ENCODE measurements at places on chromosomes 6 and 20. TPM values are rescaled to one million over a fixed set of nuclear protein-coding genes. Genes with fewer than 3 reads are reported as not detected.

The ADAM33 gene
- 13.4 TPM for total RNA-seq

The ELOVL4 gene
- 0.41 TPM for total RNA-seq

The IL17A gene
- not detected for total RNA-seq

The FOXQ1 gene
- not detected for total RNA-seq

The ATP6V1G2 gene
- 2.2 TPM for total RNA-seq

- DNase-seq: no peak
Measured at GRCh38 chr6:163565140-163565539, 150.6 kb downstream of the QKI start.

DNA sequence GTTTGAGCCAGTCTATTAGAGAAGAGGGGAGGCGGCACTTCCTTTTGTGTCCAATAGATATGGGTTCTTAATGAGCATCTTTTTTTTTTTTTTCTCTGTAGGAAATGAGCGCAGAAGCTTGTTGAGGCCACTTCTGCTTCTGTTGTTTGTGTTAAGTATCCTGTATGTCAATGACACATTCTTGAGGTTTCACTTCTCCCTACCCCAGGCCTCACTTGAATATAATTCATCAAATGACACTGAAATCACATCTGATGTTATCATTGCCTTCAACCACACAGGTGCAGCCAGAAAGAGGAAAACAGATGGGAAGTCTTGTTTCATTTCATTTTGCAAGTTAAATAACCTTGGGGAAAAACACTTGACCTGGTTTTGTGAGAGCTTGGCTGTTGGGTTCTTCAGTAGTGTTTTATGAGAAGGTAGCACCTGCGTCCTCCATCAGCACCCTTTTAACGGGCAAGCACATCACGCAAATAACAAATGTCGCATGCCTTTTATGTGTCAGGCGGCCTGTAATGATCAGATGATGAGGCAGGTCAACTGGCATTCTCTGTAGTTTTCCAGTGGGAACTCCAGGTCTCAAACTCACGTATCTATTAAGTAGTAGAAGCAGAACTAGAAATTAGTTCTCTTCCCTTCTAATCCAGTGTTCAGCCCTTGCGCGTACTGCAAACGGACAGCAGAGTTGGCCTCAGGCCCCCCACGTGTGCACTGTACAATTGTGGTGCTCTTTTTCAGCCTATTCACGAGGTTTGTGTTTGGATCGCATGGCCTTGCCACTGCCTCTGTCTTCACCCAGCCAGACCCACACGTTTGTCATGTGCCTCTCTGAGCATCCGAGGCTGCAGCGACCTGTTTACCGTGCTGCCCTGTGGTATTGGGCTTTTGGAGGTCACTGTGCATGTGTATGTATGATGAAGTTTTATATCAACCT, 23.5 kb downstream of the PLEKHG1 start:
- no peak for DNase-seq

- DNase-seq: no peak
Measured at GRCh38 chr20:1214838-1215261, 11.0 kb upstream of the RAD21L1 start.

GRCh38 chr6:41692730-41693129, 42.7 kb downstream of the TFEB start:
- no peak for DNase-seq

DNA sequence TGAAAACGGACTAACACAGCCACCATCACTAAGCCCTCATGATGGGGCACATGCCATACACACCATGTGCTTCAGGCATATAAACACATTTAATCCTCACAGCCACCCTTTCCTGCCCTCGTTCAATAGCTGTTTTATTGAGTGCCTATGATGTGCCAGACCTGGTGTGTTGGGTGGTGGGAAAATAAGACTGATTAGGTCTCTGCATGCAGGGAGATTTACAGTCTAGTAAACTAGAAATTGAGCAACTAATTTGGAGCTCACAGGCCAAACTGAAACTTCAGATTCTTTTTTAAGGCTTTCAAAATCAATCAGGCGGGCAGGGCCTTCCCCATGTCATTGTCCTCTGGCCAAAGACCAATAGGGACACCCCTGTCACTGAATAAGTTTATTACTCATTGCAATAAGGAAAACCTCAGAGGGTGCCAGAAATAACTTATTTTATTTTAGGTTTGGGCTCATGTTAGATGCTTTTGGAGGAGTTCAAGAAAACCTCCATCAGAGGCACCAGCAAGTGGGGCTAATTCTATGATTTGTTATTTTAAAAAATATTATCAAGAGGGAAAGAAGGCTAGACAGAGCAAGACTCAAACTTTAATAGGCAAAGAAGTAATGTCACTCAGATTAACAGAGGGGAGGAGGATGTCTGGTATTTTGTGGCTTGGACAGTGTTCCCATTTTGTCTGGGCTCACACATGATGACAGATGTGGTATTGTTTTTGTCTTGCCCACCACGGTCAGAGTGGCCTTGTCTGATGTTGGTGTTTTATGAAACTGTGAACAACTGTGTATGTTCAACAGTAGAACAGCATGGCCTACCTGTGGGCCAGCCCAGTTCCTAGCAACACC, 12.0 kb downstream of the ZFP64 start:
- no peak for DNase-seq

DNA sequence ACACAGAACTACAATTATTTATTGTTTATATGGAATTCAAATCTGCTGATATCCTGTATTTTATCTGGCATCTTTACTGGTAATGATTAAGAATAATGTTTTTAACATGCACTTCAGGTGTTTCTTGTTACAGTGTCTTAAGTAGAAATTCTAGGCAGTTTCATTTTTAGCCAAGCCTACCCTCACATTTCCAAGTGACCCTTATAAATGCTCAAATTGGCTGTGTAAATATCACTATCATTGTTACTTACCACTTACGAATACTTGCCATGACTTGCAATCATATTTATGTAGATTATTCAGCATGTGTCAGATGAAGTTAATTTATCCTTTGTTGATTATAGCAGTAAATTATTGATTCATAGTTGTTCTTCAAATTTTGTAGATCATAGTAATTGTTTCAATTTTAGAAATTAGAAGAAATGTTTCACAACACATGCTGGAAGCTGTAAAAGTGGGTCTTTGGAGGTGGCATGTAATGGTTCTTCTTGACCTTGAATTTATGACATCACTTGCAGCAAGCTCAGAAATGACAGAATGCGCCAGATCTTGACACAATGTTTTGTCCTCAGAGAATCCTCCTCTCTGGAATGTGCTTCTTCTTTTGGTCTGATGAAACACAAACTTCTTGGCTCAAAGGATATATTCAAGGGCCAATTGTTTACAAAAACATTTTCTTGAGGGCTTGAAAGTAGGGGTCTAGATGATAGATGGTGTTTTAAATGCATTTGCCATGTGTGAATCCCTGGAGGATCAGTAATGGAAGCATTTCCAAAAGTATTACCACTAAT, 471.8 kb downstream of the COL12A1 start:
- no peak for DNase-seq

- DNase-seq: no peak
Measured at GRCh38 chr6:155212106-155212505, 51.7 kb upstream of the CLDN20 start.

- DNase-seq: no peak
Measured at GRCh38 chr6:113488061-113488460, 369.1 kb upstream of the MARCKS start.

- no peak for DNase-seq
Measured at GRCh38 chr6:100163035-100163434, 169.0 kb upstream of the MCHR2 start.

DNA sequence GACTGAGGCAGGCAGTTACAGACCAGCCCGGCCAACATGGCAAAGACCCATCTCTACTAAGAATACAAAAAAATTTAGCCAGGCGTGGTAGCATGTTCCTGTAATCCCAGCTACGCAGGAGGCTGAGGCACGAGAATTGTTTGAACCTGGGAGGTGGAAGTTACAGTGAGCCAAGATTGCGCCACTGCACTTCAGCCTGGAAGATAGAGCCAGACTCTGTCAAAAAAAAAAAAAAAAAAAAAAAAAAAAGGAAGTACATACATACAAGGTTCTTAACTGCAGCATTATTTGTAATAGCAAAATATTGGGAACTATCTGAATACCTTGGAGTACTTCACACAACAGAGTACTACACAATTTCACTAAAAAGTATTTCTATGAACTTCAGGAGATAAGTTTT, 183.5 kb upstream of the OLIG3 start:
- DNase-seq: peak; percentile 73

- no peak for DNase-seq
Measured at GRCh38 chr6:39091220-39091619, 23.8 kb downstream of the SAYSD1 start.

GRCh38 chr6:108180266-108180665, 14.4 kb downstream of the NR2E1 start:
- DNase-seq: no peak

DNA sequence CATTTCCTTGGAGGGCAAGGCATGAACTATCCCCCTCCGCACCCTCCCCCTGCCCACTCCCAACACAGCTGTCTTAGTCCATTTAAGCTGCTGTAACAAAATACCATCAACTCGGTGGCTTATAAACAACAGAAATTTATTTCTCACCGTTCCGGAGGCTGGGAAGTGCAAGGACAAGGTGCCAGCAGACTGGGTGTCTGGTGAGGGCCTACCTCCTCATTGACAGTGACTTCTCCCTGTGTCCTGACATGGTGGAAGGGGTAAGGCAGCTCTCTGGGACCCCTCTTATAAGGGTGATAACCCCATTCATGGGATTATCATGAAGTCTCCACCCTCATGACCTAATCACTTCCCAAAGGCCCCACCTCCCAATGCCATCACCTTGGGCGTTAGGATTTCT, 114.3 kb upstream of the MAFB start:
- DNase-seq: no peak

DNA sequence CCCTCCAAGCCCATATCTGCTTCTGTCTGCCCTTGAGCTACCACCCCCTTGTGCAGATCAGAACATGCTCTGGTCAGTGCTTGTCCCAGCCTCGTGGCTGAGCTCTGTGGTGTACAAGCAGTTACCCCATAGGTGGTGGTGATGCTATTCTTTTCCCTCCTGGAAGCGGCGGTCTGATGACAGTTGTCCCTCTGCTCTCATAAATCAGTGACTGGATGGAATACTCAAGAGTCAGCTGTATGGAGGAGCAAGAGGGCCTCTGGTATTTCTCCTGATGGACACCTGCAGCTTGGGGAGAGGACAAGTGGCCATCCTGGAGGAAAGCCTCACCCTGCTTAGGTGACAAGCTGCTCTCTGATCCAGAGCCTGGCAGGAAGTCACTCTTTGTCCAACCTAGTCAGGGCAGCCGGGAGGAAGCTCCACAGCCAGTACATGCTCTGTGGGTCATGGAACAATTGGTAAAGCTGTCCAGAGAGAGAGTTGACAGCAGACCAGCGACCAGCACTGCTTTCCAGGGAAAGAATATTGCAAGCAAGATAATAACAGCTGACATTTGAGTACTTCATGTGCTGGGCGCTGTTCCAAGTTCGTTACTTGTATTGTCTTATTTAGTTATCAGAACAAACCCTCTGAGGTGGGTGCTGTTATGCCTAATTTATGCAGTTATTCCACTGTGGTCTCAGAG, 47.1 kb downstream of the SCAND1 start:
- no peak for DNase-seq
